ENCODE measurements at places on chromosomes 13 and 19.
A peak's percentile ranks its signal among the peaks of the same experiment; 100 is the strongest.

- DNase-seq, result no peak
These were observed 9.3 kb downstream of the RPS9 start for GRCh38 chr19:54209811-54210494.

DNA sequence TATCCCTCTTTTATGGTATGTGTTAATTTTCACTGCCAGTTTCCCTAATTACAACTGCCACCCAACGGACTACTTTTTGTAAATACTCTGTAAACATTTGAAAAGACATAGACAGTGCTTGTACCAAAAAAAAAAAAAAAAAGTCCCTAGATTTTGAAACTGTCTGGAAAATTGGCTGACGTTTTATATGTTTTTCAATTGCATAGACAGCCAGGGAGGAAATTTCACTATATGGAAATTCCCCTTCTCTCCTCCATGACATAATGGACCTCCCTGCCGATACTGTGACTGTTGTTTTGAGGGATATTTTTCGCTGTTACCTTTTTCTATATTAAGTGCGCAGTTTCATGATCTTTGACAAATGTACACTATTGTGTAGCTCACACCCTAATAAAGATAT, 43.4 kb downstream of the C13orf42 start:
- DNase-seq, result no peak

DNA sequence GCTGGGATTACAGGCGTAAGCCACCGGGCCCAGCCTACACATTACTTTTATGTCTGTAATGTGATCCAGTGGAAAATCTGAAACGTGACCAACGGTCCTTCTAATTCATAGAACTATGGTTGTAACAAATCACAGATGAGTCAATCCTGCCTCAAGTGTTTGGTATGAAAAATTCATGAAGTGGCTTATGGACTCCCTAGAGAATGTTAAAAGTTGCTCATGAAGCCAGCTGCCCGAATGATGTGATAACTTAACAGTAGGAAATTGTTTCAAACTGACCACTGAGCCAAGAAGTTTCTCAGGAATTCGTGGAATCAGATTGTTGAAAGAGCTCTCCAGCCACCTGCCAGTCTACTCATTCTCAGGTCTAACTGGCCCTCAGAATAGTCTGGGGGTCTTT, 59.4 kb upstream of the FARP1 start:
- no peak for DNase-seq

DNA sequence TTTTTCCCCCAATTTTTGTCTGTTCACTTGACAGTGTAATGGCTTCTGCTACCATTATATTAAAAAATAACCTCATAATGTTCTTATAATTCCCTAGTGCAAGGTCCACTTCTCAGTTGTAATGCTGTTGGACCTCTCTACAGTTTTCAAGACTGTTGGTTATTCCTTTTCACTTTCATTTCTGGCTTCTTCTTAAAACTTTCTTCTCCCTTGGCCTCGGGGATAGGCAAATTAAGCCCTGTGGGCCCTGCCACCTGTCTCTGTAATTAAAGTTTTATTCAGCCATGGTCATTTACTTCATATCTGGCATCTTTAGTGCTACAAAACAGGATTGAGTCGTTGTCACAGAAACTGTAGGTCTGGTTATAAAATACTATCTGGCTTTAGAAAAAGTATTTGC, 313.5 kb downstream of the KLF12 start:
- no peak for DNase-seq

GRCh38 chr19:18145391-18145999, 7.5 kb upstream of the PIK3R2 start:
- DNase-seq, result no peak

- no peak for DNase-seq
These were observed 7.7 kb upstream of the DIRAS1 start for GRCh38 chr19:2728783-2729387.

DNA sequence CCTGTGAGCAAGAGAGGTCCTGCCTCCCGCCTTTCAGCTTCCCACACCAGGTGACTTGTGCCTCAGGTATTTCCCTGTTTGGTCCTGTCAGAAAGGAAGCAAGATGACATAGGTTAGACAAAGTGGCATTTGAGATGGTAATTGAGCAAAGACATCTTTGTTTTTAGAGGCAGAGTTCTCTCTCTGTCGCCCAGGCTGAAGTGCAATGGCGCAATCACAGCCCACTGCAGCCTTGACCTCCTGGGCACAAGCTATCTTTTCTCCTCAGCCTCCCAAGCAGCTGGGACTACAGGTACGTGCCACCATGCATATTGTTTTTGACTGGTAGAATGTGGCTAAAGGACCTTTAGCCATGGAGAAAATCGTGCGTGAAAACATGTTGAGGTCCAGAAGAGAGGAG, 339.1 kb downstream of the FGF9 start:
- DNase-seq, result no peak

DNA sequence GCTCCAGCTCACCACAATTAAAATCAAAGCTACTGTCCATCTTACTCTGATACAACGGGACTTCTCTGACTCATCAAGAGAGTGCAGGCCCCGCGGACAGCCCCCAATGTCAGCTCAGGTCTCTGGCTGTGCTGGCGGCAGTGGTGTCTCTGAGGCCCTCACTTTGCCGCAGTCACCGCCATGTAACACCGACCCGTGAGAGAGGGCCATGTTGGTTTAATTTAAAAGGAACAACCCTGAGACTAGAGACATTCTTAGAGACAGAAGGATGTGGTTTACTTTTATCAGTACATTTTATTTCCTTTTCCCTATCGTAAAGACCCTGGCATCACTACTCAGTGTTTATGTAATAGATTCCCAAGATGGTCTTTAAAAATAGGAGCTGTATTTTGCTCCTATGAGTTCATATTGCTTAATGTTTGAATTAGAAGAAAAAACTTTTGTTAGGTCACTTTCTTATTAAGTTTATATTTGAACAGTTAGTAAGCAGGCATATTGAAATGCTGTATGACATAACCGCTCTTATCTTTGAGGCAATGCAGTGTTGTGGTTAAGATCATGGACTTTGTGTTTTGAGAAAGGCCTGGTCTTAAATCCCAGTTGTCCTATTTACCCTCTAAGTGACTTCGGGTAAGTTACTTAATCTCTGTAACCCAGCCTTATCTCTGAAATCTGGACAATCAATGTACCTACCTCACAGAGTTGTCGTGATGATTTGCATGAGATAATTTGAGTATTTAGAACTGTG, 23.4 kb downstream of the DGKH start:
- no peak for DNase-seq

- DNase-seq, result no peak
These were observed 1189.9 kb downstream of the UQCRFS1 start for GRCh38 chr19:28023064-28023463.

- DNase-seq, result no peak
These were observed 527.0 kb downstream of the GPC6 start for GRCh38 chr13:93753639-93754038.

GRCh38 chr13:100347968-100348367, 240.6 kb downstream of the GGACT start:
- no peak for DNase-seq

GRCh38 chr19:31075146-31075655, 274.0 kb downstream of the TSHZ3 start:
- no peak for DNase-seq

- DNase-seq, result peak; percentile 44
These were observed at the start of gene GNG7 for GRCh38 chr19:2702170-2703076. TSS of gene GNG7 (minus strand) at chr19:2702694. CDS start at chr19:2520688, 182,006 bp downstream.

DNA sequence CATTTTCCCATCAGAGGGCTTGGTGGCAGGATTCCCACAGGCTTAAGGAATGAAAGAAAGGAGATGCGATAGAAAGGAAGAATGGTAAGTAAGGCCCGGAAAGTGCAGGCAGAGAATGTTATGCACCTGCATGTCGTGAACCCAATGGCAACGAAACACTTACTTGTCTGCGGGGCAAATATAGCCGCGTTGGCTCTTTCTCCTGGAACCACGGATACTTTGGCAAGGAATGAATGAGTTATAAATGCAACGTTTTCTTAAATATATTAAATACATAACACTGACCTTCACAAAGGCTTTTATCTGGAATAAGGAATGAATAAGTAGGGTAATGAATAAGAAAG, 192.1 kb downstream of the KATNAL1 start:
- no peak for DNase-seq

GRCh38 chr13:95207769-95208366, 93.4 kb downstream of the ABCC4 start:
- DNase-seq, result no peak

DNA sequence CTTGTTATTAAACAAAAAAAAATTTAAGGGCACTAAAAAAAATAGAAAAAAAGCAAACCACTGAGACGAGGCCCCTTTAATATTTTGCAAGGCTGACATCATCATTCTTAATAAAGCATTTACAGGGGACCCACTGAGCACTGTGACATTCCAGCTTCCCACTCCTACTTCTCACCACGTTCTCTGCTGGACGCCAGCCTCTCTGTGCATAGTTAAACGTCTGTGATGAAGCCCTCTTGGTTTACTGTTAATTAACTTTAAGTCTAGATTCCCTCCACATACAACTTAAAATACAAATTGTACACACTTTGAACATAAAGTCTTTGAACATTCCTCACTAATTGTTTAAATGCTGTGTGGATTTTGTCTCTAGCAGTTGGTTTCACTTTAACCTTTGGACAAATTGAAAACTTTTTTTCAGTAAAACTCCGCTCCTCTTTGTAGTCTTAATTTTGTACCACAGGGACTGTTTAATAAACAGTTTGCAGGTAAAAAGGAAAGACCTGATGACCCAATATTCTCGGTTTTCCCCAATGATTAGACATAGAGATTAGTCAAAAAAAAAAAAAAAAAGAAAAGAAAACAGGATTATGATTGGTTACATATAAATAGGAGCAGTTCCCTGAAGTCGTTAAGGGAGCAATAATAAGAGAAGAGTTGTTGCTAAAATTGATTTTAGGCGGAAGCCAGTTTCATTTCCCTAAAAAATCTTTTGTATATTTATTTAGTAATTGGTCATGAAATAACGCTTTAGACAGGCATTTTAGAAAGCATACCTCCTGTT, 219.8 kb downstream of the MZT1 start:
- no peak for DNase-seq

DNA sequence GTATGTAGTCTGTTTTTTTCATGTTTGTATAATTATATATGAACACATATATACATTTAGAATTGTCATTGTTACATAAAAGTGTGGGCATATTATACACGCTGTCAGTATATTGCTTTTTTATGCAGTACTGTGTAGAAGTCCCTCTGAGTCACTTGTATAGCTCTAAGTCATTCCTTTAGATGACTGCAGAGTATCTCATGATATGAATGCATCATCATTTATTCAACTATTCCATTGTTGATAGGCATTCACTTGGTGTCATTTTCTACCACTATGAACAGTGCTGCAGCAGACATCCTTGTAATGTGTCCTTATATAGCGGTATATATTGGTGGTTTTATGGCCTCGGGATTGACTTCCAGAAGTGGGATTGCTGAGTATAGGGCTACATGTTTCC, 15.3 kb downstream of the RFXAP start:
- no peak for DNase-seq

DNA sequence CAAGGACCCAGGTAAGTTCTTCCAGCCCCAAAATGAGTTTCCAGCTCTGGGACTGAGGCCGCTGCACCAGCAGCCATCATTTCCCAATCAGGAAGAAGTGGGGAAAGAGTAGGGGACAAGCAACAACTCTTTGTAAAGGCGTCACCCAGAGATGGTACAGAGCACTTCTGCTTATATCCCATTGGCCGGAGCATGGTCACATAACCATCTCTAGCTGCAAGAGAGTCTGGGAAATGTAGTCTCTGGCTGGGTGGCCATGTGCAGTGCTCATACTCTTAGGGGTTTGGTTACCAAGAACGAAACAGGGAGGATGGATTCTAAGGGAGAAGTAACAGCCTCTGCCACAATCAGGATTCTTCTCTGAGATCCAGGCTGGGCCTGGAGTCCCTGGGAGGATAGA, 26.3 kb downstream of the CKM start:
- DNase-seq, result no peak

DNA sequence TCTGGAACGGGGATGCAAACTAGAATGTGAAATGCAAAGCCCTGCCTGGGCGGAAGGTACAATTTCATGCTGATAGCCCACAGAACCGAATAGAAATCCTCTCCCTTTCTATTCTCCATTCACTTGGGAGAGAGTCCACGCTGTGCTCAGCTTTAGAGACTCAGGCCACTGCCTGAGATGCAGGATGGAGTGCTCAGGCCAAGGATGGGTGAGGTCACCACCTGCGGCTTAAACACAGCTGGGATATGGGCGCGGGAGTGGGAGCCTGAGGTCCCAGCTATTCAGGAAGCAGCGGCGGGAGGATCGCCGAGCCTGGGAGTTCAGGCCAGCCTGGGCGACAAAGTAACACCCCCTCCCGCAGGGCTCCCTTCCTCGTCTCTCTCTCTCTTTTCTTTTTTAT, 446 bp upstream of the ZNF83 start:
- no peak for DNase-seq

GRCh38 chr13:85806553-85807175, 7.4 kb upstream of the SLITRK6 start:
- peak; percentile 1 for DNase-seq

GRCh38 chr13:102812611-102813287, 13.8 kb downstream of the BIVM start:
- DNase-seq, result no peak

- no peak for DNase-seq
These were observed 130.9 kb downstream of the DIAPH3 start for GRCh38 chr13:60032851-60033250.

All from GM12864 (cell line).